ENCODE measurements at places on chromosomes 4 and X.

- DNase-seq = no peak
These were observed 96.0 kb downstream of the ADGRL3 start for GRCh38 chr4:61296144-61296543.

DNA sequence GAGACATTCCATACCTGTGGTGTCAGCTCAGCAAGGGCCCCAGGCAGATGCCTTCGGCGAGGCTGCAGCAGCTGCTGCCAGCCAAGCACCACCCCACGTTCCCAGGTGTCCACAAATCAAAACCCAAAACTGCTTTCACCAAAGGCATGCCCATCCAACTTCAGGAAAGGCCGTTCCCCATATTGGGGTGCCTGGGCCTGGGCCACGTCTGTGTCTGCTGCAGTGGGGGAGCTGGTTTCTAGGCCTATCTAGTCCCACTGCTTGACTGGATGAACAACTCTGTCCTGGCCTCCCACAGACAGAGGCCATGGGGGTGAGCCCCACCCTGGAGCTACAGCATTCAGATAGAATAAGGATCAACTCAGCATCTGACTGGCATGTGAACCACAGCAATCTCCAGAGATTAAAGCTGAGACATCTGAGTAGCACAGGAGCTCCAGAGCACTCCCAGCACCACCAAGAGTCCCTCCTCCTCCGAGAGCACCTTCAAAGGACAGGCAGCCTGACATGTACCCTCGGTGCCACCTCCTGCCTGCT lies 37.0 kb downstream of the NAT8L start:
- DNase-seq = no peak

DNA sequence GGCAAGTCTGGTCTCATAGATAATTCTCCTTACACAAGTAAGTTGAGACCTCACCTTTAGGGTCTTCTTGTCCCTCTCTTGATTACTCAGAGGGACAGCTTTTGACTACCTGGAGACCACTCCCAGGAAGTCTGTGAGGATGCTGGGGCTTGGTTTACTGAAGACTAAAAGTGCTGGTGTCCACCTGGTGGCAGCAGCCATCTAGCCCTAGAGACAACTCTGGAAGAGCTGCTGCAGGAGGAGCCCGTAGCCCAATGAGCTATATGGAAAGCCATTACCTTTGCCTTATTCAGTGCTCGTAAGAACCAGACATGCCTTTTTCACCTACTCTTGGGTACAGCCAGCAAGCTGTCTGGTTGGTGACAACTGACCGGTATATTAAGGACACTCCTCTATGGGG lies 7.3 kb downstream of the FGFBP2 start:
- DNase-seq = no peak

GRCh38 chr4:138449938-138450337 lies 207.8 kb upstream of the SLC7A11 start:
- no peak for DNase-seq

GRCh38 chrX:153871946-153872878 lies 13.8 kb downstream of the L1CAM start:
- DNase-seq = no peak

DNA sequence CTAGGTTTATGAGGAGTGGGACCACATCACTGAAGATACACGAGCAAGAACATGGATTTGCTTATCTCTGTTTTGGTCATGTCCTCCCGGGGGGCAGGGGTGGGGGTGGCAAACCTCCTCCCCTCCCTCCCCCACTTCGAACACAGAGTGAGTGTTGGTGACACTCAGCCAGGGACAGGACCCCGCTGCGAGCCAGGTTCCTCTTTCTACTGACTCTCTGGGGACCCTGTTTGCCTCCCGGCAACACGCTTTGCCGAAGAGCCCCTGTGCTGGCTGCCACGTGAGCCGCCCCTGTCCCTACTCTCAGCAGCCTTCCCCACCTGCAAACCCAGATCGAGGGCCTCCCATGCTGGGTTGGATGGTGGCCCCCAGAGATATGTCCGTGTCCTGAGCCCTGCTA lies 34.7 kb downstream of the P2RY8 start:
- no peak for DNase-seq

- DNase-seq = no peak
These were observed 206.8 kb downstream of the TENM3 start for GRCh38 chr4:182449930-182450439.

GRCh38 chr4:47251348-47252135 lies 212.0 kb downstream of the COMMD8 start:
- DNase-seq = no peak

GRCh38 chr4:165682611-165683010 lies 190.4 kb upstream of the TLL1 start:
- DNase-seq = no peak

GRCh38 chr4:180751009-180751408 lies 1492.2 kb upstream of the TENM3 start:
- no peak for DNase-seq

GRCh38 chrX:1946974-1947373 lies 332.1 kb downstream of the ASMT start:
- DNase-seq = no peak

- no peak for DNase-seq
These were observed 126.9 kb upstream of the GPRIN3 start for GRCh38 chr4:89434364-89434988.

GRCh38 chrX:108091264-108091877 lies at the start of the genes ATG4A and PSMD10:
Gene ATG4A, plus strand, starts transcription at chrX:108091778. Its CDS starts 49 bp downstream, at chrX:108091827.
Gene PSMD10, minus strand, starts transcription at chrX:108091542. Its CDS starts 22 bp downstream, at chrX:108091520.
- peak; percentile 94 for DNase-seq

- DNase-seq = no peak
These were observed 34.8 kb downstream of the OSTC start for GRCh38 chr4:108685036-108685686.

GRCh38 chrX:110265661-110266060 lies 52.2 kb downstream of the AMMECR1 start:
- no peak for DNase-seq

DNA sequence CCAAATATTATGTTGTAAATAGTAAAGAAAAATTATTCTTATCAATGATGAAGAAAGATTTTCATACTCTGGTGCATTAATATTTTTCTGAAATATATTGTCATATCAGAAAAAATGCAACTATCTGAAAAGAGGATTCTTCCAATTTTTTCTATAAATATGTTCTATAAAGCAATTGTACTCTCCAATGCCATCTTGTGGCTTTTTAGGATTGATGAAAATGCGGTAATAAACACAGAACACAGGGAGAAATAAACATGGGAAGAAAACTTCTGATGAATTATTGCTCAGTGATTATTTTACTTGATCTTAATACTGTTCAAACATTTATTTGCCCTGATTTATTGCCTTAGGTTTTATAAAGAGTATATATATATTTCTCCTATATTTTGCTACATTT lies 215.4 kb downstream of the IL1RAPL1 start:
- no peak for DNase-seq

All from gastrocnemius medialis (tissue), 4 donors.